ENCODE measurements at places on chromosomes 5 and 9. TPM values are rescaled to one million over a fixed set of nuclear protein-coding genes. Genes with fewer than 3 reads are reported as not detected.

The ROR2 gene
- 23.6 TPM for total RNA-seq

The PCDHAC1 gene
- total RNA-seq: 7.7 TPM

The SH3PXD2B gene
- total RNA-seq: 72.4 TPM

The CARTPT gene
- not detected for total RNA-seq

The TAL2 gene
- total RNA-seq: 2.2 TPM

The PCDHA10 gene
- 18.3 TPM for total RNA-seq

The CDKN2B gene
- total RNA-seq: 1.2 TPM

The ACSL6 gene
- 0.36 TPM for total RNA-seq

The WDR38 gene
- not detected for total RNA-seq

The NDUFB6 gene
- total RNA-seq: 39.8 TPM

The PTGES gene
- 0.19 TPM for total RNA-seq

The SPACA9 gene
- total RNA-seq: 3.6 TPM

The PCDHB2 gene
- total RNA-seq: 75.5 TPM

The MTAP gene
- 73.4 TPM for total RNA-seq

The STC2 gene
- total RNA-seq: 20.2 TPM

All from progenitor cell of endocrine pancreas (in vitro differentiated cells).